ENCODE measurements at places on chromosomes 5 and 9.

- no peak for DNase-seq
These were observed 1.0 kb downstream of the FOXE1 start for GRCh38 chr9:97853844-97854695.

DNA sequence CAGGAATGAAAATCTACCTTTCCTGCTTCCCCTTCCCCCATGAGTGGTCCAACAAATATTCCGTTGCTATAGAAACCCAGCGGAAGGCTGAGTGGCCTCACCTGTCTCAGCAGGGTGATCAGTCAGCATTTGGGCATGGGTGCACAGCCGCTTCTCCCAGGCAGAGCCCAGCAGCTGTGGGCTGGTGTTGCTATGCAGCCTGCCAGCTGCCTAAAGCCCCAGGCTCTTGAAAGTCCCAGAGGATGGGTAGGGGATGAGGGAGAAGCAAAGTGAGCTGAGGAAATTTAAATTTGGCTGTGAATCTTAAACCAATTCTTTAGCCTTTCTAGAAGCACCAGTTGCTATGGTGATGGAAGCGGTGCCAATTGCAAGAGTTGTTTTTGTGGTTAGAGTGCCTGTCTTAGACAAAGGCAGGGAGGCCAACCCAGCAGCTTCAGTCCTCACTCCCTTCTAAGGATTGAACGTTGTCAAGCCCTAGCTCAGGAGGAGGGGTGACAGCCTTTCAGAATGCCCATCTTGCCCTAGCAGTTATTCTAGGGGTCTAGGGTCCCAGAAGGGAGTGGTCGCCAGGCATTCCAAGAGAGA, 151.5 kb upstream of the PITX1 start:
- DNase-seq = peak; percentile 8

GRCh38 chr5:87138091-87138805, 129.4 kb upstream of the RASA1 start:
- DNase-seq = no peak

DNA sequence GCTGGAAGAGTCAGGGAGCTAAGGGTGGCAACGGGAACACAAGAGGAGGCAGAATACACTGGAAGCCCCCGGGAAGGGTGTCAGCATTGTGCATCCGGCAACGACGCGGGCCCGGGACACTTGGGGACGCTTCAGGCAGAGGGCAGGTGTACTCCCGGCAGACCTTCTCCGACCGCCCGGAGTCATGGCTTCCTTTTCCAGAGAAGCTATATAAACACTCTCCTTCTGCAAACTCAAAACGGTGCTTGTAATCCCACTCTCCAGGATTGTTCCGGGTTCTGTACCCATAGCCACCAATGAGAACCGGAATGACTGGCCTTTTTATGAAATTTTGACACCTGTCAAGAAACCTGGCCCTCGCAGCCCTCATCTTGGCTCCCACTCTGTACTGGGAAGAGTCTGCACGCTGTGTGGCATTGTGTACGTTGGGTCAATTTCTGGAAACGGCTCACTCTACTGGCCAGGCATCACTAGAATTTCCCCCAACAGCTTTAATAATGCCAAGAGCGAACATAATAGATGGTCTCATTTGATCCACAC, 462 bp upstream of the MCC start:
- no peak for DNase-seq

DNA sequence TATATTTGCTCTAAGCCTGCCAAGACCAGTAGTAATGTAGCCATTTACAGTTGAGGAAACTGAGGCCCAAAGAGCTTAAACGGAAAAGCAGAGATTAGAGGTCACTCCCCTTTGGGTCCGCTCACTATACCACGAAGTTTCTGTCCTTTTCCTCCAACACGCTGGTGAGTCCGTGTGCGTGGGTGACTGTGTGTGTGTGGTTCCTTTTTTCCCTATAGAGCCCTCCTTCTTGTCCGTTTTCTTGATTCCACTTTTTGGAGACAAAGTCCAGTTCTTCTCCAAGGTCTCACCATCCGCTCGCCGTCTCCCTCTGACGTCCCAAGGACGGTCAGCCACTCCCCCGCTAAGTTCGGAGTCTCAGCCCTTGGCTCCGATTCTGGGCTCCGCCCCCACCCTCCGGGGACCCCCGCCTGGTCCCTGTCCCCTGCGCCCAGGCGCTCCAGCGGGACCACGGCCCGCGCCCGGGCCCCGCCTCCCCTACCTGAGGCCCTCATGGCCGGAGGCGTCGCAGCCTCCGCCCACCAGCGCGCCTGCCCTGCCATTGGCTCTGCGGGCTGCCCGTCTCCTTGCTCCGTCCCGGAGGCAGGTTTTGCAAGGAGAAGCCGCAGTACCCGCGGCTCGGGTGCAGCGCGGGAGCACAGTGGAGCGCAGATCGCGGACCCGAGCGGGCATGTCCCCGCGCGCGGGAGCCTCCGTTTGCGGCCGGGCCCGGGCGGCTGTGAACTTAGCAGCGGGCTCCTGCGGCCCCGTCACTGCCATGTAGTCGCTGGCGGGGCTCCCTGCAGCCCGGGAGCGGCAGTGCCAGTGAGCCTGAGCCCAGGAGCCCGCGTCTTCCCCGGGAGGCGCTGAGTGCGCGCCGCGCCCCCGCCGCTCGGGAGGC, at the start of gene MAST4:
Gene MAST4, plus strand, starts transcription at position 638 of the 880 bp plus-strand sequence. CDS start 263 bp downstream, outside the sequence.
- DNase-seq = peak; percentile 84

DNA sequence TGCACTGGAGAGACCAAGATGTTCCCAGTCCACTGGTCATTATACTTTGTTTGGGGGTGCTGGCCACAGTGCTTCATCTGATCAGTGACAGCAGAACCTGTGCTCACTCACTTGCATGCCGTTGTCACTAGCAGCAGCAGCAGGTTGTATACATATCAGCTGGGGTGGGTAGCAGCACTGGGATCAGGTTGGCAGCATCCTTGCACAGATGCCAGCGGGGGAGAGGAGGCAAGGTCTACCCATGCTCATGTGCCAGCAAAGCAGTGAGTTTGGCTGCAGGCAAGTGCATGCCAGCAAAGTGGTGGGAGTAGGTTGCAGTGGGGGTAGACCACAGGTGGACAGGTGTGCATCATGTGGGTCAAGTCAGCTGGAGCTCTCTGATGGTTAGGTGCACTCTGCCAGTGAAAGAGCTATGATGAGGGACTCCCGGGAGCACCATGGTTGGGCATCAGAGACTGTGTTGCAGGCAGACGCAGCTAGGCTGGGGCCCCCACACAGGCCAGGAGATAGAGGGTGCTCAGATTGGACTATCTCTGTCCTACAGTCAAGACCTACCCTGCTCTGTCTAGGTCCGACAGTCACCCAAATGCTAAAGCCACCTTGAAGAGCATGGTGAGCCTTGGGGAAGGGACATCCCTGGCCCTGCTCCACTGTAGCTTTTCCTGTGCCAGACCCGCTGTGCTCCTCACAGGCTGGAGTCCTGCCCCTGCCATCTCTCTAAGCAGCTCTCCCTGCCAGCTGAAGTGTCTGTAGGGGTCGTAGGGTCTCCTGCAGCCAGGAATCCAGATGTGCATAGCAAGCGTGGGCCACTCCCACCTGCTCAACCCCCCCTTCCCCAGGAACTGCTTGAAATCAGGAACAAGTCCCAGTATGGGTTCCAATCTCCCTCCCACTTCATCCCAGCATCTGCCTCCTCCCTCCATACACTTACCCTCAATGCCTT, 119.8 kb downstream of the RNF180 start:
- DNase-seq = no peak

- DNase-seq = no peak
These were observed 54.1 kb upstream of the FYB1 start for GRCh38 chr5:39273314-39273954.

- peak; percentile 86 for DNase-seq
These were observed 162.6 kb downstream of the GLIS3 start for GRCh38 chr9:4137234-4137633.

GRCh38 chr9:69937833-69938535, 105.7 kb upstream of the MAMDC2 start:
- no peak for DNase-seq

GRCh38 chr9:117377046-117377445, 37.8 kb downstream of the ASTN2 start:
- no peak for DNase-seq

GRCh38 chr5:68395302-68395701, 179.7 kb downstream of the PIK3R1 start:
- no peak for DNase-seq

DNA sequence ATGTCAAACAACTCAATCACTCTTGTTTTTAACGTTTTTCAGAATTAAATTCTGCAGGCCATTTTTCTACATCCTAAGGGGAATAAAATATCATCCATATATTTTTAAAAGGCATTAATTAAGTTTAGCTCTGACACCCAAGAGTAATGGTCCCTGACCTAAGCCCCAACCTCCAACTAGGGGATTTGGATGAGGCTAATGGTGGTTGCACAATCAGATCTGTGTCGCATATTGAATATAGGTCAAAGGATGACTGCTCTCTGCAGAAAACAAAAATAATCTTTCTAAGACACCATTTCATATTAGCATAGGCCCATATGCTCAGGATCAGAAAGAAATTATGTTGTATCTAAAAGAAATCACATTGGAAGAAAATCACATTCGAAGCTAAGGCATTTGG, 20.7 kb downstream of the CDH6 start:
- no peak for DNase-seq

DNA sequence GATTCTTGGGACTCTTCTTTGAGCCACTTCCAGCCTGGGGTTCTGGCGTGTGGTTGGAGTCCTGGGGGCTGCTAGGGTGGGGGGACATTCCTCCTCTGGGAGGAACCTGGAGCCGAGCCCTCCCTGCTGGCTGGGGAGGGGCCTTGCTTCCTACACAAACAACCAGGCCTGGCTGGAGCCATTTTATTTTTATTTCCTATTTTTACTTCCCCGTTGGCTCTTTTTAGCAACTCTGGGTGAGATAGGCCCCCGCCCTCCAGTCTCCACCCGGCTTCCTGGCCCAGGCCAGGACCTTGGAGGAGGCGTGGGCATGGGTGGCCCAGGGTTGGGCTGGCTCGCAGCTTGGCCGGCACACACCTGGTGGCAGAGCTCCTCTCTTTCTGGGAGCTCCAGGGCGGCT, 15.1 kb downstream of the RXRA start:
- no peak for DNase-seq

DNA sequence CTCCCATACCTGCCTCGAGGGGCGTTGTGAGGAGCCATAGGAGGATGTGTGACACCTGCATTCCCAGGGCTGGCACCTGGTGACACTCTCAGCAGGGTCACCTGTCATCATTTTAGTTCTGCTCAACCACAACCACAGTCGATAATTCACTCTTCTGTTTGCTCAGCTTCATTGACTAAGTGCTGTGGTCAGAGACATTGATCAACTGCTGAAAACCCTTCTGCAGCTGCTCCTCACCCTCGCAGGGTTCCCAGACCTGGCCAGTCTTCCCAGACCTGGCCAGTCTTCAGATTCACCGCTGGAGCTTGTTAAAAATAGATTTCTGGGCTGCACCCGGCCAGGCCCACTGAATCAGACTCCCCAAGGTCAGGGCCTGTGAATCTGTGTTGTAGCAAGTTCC, 92.8 kb downstream of the MVB12B start:
- no peak for DNase-seq

DNA sequence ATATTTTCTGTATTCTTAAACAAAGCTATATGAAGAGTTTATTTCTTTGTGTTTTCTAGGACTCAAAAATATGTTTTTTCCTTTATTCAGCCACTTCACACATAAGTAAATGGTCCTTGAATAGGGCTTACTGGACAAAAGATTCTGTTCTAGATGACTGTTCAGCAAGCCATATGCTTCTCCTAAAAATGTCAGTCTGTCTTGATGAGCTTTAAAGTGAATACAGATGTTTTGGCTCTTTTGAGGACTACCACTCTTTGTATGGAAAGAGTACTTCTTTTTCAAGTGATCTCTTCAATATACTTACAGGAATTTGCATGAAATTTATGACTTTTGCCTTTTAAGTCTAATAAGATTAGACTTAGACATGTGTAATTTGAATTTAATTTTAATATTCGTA, 8.4 kb downstream of the NDUFS4 start:
- DNase-seq = no peak

- DNase-seq = no peak
These were observed 168.1 kb upstream of the RASEF start for GRCh38 chr9:83231039-83231438.

- no peak for DNase-seq
These were observed 326.1 kb upstream of the IRX1 start for GRCh38 chr5:3269395-3270169.

GRCh38 chr9:7172154-7173115, 414.7 kb downstream of the KDM4C start:
- no peak for DNase-seq

- peak; percentile 66 for DNase-seq
These were observed 16.2 kb downstream of the UHRF2 start for GRCh38 chr9:6428940-6429889.

DNA sequence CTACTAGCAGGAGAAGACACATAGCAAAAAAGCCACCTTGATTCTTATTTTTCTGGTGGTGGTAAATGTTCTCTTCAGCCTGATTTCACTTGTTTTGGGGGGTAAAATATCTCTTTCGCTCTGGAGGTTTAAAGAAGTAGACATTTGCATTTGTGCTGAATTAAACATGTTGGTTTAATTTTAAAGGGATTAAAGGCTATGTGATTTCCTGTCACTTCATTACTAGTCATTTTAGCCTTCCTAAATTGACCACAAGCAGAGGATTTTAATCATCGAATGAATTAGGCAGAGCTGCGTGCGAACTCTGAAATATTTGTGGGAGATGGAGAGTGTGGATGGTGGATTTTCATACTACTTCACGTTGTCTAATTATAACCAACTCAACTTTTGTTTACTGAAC, 4.8 kb downstream of the RASGRF2 start:
- DNase-seq = peak; percentile 63

GRCh38 chr9:131361202-131361833, 32.6 kb upstream of the PRRC2B start:
- DNase-seq = no peak

- no peak for DNase-seq
These were observed 16.1 kb downstream of the GSN start for GRCh38 chr9:121283856-121284732.

DNA sequence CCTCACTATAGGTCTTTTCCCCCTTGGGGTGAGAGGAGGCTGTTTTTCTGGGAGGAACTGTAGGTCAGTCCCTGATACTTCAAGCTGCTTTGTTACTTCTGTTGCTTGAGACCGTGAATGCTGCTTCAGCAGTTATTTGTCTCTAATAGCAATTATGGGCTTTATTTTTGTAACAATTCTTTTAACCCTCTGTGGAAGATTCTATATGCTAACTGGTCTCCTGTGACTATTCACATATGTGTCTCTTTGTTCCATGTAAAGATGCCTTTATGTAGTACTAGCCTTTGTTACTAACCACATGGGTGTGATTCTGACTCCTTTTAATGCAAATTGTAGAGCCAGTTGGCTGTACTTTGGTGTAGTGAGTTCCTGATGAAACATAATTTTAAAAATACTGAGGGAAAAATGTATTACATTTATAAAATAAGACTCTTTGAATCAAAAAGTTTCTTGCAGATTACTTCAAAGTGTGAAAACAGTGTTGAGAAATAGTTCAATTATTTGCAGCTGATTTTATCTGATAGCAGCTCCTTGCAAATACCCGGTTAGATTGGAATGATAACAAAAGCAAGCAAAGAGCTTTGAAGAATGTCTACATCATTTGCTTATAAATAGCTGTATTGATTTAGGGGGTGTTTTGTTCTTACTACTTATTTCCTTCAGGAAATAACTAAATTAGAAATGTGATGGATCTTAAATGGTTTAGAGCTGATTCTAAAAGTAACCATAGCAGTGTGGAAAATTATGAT, 46.6 kb downstream of the ANGPTL2 start:
- DNase-seq = no peak

- peak; percentile 92 for DNase-seq
These were observed 258.4 kb upstream of the TAS2R1 start for GRCh38 chr5:9888501-9888901.

GRCh38 chr5:112689155-112689909, 48.4 kb upstream of the APC start:
- DNase-seq = peak; percentile 40
